Right cardiac atrium (tissue), 5 donors: ENCODE measurements at places on chromosomes 3 and 15. TPM values are rescaled to one million over a fixed set of nuclear protein-coding genes. Genes with fewer than 3 reads are reported as not detected.
A peak's percentile ranks its signal among the peaks of the same experiment; 100 is the strongest.

DNA sequence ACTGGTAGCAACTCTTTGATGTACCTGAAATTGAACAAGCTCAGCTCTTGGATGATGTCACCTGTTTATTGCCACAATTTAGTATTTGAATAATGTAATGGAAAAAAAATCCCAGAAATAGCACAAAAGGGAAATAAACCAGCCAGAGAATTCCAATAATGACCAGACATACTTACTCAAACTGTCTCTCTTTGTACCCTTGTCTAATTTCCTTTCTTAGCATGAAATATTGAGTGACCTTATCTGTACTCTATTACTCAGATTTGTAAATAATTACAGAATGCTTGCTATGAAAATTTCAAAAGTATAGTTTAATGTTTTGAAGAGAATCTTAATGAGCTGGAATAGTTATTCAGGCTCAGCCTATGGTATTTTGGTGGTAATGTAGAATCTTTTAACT is 555.4 kb upstream of the SGO1 start:
- DNase-seq: no peak

The CASR gene
- polyA plus RNA-seq: not detected

- DNase-seq: no peak
Measured at GRCh38 chr15:70014860-70015490, 82.7 kb downstream of the TLE3 start.

- DNase-seq: no peak
Measured at GRCh38 chr3:11641683-11642430, 1.9 kb downstream of the VGLL4 start.

The RTP4 gene
- polyA plus RNA-seq: 1.9 TPM

The WNT5A gene
- polyA plus RNA-seq: 2.6 TPM

GRCh38 chr15:64673866-64674265 is 101.5 kb downstream of the RBPMS2 start:
- DNase-seq: no peak

DNA sequence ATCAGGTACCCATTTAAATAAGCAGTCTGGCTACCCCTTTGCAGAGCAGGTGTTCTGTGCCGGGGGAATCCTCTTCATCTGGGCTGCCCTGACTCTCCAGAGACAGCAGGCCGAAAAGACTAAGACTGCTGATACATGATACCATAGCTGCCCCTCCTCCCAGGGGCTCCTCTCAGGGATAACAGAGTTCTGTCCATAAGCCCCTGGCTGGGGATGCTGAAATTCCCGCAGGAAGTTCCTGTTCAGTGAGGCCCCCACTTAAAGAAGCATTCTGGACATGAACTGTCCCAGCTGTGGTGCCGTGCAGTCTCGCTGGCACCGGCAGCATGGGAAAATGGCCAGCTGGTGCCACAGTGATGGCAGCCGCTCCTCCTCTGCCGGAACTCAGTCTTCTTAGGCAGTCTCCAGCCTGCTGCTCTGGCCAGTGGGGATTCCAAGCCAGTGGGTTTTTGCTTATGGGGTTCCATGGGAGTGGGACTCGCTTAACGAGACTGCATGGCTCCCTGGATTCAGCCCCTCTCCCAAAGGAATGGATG is 1026.2 kb downstream of the NAALADL2 start:
- DNase-seq: no peak

The GCNT3 gene
- polyA plus RNA-seq: 0.02 TPM

The PCSK6 gene
- polyA plus RNA-seq: 7.7 TPM

The IL20RB gene
- 0.57 TPM for polyA plus RNA-seq

GRCh38 chr3:196007744-196008335 is 74.0 kb downstream of the TFRC start:
- DNase-seq: no peak

The RASGRP1 gene
- polyA plus RNA-seq: 0.43 TPM

- no peak for DNase-seq
Measured at GRCh38 chr3:168088106-168088720, 7.5 kb downstream of the GOLIM4 start.

DNA sequence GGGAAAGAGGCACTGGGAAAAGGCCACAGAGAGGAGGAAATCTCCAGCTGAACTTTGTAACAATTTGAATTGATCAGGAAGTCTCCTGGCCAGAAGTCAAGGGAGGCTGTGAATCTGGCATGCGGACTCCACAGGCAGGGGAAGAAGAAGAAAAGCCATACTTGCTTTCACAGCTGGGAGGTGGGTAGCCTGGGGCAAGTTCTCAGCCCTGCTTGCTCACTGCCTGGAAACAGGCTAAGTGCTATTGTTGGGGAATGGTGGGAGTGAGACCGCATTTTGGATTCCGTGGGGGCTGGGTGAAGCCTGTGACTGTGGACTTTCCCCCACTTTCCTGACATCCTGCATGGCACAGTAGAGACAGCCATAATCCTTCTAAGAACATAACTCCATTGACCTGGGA is 168.8 kb upstream of the CD96 start:
- no peak for DNase-seq

The FRMD5 gene
- polyA plus RNA-seq: 24.1 TPM

DNA sequence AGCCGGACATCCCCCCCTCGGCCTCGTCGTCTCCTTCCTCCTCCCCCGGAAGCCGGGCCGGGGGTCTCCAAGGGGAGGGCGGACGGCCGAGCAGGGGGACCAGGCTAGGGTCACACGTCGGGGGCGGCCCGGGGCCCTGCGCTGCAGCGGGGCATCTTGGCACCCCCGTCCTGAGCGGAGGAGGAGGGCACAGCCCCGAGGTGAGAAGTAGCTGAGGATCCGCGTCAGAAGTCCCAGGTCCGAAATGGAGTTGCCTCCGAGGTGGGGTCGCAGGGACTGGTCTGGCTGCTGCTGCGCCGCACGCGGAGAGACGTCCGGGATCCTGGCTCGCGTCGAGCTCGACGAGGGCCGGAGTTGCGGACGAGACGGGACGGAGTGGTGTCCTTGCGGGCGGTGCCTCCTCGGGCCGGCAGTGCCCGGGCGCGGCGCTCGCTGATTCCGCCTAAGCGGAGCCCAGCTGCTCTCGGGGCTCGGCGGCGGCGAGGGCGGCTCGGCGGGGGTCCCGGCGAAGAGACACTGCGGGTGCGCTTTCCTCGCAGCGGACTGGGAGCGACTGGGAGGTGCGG is at the start of gene ADCY5:
Gene ADCY5 (minus strand): TSS at position 555 of the 566 bp plus-strand sequence. CDS start 545 bp downstream, at position 10.
- DNase-seq: peak; percentile 32

GRCh38 chr3:14266361-14266760 is 87.7 kb downstream of the LSM3 start:
- no peak for DNase-seq

- DNase-seq: no peak
Measured at GRCh38 chr15:89917442-89918101, 4.8 kb upstream of the ARPIN start.

DNA sequence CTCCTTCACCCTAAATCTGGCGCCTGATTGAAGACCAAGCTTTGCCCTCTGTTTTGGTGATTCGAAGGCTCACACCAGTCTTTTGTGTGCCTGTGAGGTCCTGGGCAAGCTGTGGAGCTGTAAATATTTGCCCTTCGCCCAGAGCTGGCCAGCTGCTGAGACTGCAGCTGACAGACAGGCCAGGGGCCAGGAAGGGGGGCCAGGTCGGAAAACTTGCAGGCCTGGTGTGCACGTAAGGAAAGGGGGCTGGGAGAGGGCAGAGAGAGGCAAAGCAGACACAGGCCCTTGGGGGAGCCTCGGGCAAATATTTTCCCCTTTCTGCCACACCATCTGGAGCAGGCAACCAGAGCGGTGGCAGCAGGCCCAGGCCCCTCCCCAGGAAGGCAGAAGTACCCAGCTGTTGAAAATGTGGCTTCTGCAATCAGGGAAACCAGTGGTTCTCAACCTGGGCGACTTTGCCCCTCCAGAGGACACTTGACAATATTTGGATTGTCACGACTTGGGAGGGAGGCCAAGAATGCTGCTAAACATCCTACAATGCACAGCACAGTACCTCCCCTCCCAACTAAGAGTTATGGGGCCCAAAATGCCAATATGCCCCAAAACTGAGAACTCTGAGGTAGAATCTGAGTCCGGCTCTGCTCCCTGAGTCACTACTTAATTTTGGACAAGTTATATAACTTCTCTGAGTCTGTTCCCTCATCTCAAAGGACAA is 2.5 kb downstream of the PDZRN3 start:
- DNase-seq: peak; percentile 78
